ENCODE measurements at places on chromosomes 5 and 9.

GRCh38 chr9:91067306-91067860 lies 265.8 kb downstream of the SYK start:
- DNase-seq, result no peak

DNA sequence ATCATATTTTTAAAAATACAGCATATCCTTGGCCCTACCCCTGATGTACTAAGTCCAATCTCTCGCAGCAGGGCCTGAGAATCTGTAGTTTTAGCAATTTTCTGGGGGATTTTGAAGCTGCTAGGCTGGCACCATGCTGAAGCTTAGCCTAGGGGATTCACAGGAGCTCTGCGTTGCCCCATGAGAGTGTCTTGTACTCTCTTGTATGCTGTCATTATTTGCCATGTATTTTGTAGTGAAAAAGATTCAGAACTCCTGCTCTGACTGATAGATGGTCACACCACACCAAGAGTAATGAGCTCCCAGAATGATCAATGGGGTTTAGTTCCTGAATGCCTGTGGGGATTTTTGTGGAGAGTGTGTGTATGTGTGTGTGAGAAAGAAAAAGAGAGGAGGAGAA lies 20.7 kb upstream of the TRMT10B start:
- no peak for DNase-seq

DNA sequence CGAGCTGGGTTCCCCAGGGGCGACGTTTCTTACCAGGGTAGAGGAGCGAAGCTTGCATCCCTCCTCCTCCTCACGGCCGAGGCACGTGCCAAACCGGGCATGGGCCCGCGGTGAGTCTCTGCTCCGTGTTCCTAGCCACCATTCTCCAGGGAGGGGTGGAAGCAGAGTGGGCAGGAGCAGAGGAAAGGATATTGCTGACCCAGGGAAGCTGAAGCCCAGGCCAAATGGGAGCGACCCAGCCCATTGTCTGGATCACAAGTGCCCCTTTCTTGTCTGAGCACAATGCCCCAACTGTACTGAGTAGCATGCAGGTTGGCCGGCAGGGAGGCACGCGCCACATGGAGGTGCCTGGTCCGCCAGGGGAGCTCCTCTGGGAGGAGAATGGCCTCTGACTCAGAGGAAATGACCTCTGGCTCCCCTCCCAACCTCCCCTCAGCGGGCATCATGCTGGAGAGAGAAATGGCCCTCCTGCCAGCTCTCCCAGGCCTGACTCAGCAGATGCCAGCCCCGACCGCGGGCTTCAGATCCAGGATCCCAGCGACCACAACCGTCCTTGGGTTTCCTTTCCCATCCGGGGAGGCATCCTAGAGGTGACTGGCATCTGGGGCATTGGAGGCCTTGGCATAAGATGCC lies 1.1 kb downstream of the PRR7 start:
- DNase-seq, result no peak

- no peak for DNase-seq
Measured at GRCh38 chr5:76016258-76016657, 66.9 kb upstream of the SV2C start.

DNA sequence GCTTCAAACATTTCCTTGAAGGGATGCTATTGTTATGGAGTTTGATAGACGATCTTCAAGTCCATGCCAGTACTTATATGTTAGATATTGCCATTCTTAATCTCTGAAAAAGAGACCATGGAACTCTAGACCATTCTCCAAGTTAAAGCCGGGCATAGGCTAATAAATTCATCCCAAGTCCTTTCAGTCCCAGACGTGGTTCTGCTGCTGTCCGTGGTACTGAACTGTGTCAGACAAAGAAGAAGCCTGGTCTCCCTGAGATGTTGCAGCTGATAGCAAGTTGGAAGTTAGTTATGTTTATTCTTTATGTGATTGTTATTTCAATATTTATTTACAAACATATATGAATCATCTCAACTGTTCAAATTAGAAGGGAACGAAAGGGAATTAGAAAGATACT lies 158.7 kb downstream of the NMUR2 start:
- DNase-seq, result no peak
